ENCODE measurements at places on chromosomes 6 and 20.

DNA sequence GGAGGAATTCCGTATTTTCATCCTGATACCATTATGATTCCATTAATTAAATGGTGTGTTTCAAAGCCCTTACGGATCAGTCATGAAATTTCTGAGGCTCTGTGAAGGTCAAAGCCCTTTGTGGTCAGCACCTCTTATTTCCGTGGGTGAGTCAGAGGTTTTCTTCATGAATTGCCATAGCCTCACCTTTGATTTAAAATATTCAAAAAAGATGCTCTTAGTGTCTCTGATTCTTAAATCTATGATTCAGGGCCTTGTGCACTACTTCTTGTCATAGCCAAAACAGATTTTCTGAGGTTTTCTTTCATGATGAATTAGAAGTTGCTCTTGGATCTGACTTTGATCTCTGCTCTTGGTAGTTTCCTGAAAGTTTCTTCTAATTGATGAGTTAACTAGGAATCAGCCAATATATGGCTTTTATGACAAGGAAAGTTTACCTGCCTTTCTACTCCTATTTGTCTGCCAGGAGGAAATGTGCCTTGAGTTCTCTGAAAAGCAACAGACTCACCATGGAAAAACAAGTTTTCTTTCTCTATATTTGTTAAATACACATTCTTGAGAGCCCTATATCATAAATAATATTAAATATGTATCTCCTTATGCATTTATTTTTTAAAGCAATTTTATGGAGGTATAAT lies 613.0 kb downstream of the UTRN start:
- no peak overlapping the region for H3K4me3 ChIP-seq
- DNase-seq = no peak
- H3K4me1 ChIP-seq = peaks cover 8% of the 10 kb centered on the region
- H3K27me3 ChIP-seq = peaks cover 4% of the 10 kb centered on the region
- H3K36me3 ChIP-seq = peaks cover 2% of the 10 kb centered on the region
- no peak overlapping the region for H3K27ac ChIP-seq

DNA sequence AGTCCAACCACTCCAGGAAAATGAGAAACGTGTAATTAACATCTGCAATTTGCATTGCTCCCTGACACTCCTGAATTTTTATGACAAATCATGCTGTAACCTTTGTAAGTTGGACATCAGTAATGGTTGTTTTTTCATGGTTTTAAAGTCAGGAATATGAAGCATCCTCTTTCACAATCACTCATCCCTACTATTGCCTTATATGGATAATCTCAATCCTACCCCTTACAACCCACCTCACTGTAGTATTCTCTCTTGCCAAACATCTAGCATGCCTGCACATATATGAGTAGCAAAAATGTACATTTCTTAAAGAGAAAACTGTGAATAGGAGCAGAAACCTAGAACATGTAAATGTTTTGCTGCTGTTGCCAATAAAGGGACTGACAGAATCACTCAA lies 729.5 kb downstream of the KIF16B start:
- H3K27me3 ChIP-seq = no peaks in the 10 kb centered on the region
- DNase-seq = no peak
- no peak overlapping the region for H3K27ac ChIP-seq
- peaks cover 2% of the 10 kb centered on the region for H3K4me1 ChIP-seq

- peaks cover 6% of the 10 kb centered on the region for H3K27me3 ChIP-seq
- DNase-seq = peak; percentile 80
- peaks cover 9% of the 10 kb centered on the region for H3K36me3 ChIP-seq
- peaks cover 41% of the 10 kb centered on the region for H3K4me1 ChIP-seq
- H3K4me3 ChIP-seq = peak overlapping the region; percentile 89
These were observed 38.9 kb downstream of the OR2B2 start for GRCh38 chr6:27873021-27873940.

- no peak overlapping the region for H3K27ac ChIP-seq
- no peaks in the 10 kb centered on the region for H3K36me3 ChIP-seq
- H3K4me1 ChIP-seq = no peaks in the 10 kb centered on the region
- H3K4me3 ChIP-seq = no peak overlapping the region
These were observed 120.5 kb upstream of the SULF2 start for GRCh38 chr20:47905628-47906347.

- no peak for DNase-seq
- no peak overlapping the region for H3K4me3 ChIP-seq
- H3K27ac ChIP-seq = no peak overlapping the region
- peaks cover 2% of the 10 kb centered on the region for H3K27me3 ChIP-seq
- no peaks in the 10 kb centered on the region for H3K4me1 ChIP-seq
These were observed 65.0 kb upstream of the SIRPA start for GRCh38 chr20:1830240-1830639.

GRCh38 chr6:147677647-147678046 lies 169.2 kb downstream of the SAMD5 start:
- no peak overlapping the region for H3K4me3 ChIP-seq
- H3K27ac ChIP-seq = no peak overlapping the region
- no peak for DNase-seq
- no peaks in the 10 kb centered on the region for H3K36me3 ChIP-seq
- H3K27me3 ChIP-seq = peaks cover 2% of the 10 kb centered on the region

DNA sequence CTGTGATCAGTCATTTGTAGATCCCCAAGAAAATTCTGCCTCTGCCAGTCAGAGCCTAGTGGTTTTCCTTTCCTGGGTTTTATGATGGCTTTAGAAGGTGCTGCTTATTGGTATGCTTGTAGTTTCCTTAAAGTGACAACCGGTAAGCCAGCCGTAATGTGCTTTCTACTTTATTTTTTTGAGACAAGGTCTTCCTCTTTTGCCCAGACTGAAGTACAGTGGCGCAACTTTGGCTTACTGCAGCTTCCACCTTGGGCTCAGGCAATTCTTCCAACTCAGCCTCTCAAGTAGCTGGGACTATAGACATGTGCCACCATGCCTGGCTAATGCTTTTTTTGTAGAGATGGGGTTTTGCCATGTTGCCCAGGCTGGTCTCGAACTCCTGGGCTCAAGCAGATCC lies 23.5 kb downstream of the MCM8 start:
- H3K27me3 ChIP-seq = no peaks in the 10 kb centered on the region
- H3K4me3 ChIP-seq = no peak overlapping the region
- H3K4me1 ChIP-seq = no peaks in the 10 kb centered on the region
- H3K27ac ChIP-seq = no peak overlapping the region

GRCh38 chr6:61977947-61978346 lies 308.1 kb downstream of the KHDRBS2 start:
- no peak for DNase-seq
- H3K36me3 ChIP-seq = no peaks in the 10 kb centered on the region
- H3K27me3 ChIP-seq = no peaks in the 10 kb centered on the region
- H3K4me1 ChIP-seq = no peaks in the 10 kb centered on the region

GRCh38 chr20:54345301-54345724 lies 130.1 kb upstream of the DOK5 start:
- DNase-seq = no peak
- no peaks in the 10 kb centered on the region for H3K36me3 ChIP-seq
- H3K4me3 ChIP-seq = no peak overlapping the region
- H3K27me3 ChIP-seq = peaks cover 7% of the 10 kb centered on the region
- peaks cover 9% of the 10 kb centered on the region for H3K4me1 ChIP-seq

GRCh38 chr20:16004108-16004854 lies 569.0 kb downstream of the KIF16B start:
- no peak overlapping the region for H3K27ac ChIP-seq
- H3K27me3 ChIP-seq = no peaks in the 10 kb centered on the region
- H3K36me3 ChIP-seq = peaks cover under 1% of the 10 kb centered on the region
- no peaks in the 10 kb centered on the region for H3K4me1 ChIP-seq
- DNase-seq = no peak
- no peak overlapping the region for H3K4me3 ChIP-seq

- peaks cover 4% of the 10 kb centered on the region for H3K27me3 ChIP-seq
- no peak overlapping the region for H3K4me3 ChIP-seq
- no peak for DNase-seq
These were observed 117.0 kb downstream of the PHACTR3 start for GRCh38 chr20:59721386-59721785.

DNA sequence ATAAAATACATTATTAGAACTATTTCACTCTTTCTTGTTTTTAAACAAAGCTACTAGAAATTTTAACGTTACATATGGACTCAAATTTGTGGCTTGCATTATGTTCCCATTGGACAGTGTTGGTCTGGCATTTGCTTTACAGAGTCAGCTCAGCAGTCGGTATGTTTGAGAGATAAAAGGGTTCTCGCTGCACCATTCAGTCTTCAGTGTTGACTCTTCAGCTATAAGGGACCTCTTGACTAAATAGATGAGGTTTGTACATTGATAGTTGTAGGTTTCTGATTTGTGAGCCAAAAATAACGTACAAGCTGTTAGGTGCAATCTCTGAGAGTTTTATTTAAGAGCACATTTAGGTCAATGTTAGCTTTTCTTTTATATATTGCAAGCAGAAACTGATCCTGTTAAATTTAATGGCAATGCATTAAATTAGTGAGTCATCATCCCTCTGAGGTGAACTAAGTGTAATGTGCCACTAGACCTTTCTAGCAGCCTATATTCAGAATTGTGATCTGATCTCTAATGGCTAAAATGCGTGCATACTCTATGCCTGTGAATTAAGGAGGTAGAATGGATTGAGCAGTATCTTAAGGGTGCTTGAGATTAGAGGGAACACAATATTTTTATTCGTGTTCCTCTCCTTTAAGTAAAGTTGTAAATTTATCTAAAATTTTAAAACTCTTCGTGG lies 485.6 kb upstream of the SYNCRIP start:
- no peaks in the 10 kb centered on the region for H3K27me3 ChIP-seq
- H3K27ac ChIP-seq = no peak overlapping the region
- no peak overlapping the region for H3K4me3 ChIP-seq
- DNase-seq = no peak
- H3K36me3 ChIP-seq = no peaks in the 10 kb centered on the region
- H3K4me1 ChIP-seq = no peaks in the 10 kb centered on the region

DNA sequence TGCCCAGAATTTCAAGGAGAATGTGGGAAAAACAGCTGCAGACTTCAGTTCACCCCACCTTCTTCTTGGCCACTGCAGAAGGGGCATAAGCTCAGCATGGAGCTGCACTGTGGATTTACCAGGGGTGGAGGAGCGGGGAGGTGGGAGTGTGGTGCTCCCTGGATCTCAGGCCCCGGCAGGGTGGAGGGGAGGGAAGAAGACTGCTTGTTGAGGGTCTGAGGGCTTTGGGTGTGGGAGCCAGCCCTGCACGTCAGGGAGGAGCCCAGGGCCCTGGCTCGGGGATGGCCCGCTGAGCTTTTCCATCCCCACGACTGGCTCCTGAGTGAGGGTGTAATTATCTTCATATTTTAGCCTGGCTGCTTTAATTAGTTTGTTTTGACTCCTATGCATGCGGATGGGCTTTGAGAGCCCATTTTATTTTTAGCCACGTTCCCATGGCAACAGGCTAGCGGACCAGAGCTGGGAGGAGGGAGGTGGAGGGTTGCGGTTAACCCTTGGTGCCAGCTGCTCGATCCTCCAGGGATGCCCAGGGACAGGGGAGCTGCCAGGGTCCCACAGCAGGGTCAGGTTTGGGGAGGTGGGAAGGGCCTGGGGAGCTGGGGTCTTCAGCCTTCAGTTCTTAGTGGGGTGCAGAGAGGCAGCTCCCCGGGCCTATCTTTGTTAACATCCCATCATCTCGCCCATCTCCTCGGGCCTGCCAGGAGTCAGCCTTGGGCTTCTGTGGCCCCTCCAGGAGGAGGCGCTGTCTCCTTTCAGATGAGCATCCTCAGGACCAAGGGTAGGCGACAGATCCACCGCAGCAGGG lies 68.2 kb downstream of the RAB44 start:
- no peak overlapping the region for H3K4me3 ChIP-seq
- DNase-seq = peak; percentile 87
- H3K36me3 ChIP-seq = no peaks in the 10 kb centered on the region
- no peaks in the 10 kb centered on the region for H3K27me3 ChIP-seq
- no peak overlapping the region for H3K27ac ChIP-seq
- peaks cover 39% of the 10 kb centered on the region for H3K4me1 ChIP-seq

GRCh38 chr6:152642578-152643375 lies 5.6 kb upstream of the SYNE1 start:
- H3K4me3 ChIP-seq = no peak overlapping the region
- H3K36me3 ChIP-seq = no peaks in the 10 kb centered on the region
- no peak overlapping the region for H3K27ac ChIP-seq
- no peaks in the 10 kb centered on the region for H3K4me1 ChIP-seq
- H3K27me3 ChIP-seq = peaks cover 24% of the 10 kb centered on the region

DNA sequence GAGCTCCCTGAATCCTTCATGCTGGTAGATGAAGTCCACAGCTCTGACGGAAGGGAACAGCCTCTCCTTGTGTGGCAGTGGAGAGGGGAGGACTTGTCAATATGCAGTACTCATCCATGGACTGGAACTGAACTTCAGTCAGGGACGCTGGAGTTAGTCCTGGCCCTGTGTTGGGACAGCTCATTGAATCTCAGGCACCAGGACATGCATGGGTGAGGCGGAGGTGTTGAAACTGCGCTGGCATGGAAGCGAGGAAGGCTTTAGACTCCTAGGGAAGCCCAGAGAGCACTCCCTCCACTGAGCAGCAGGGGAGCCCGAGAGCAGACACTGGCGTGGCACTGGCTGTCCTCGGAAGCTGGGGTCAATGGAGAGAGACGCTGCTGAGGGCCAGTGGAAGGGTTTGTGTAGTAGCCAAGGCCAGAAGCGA lies 161.3 kb upstream of the GGTLC1 start:
- H3K4me1 ChIP-seq = peaks cover 8% of the 10 kb centered on the region
- DNase-seq = no peak
- peaks cover 8% of the 10 kb centered on the region for H3K27me3 ChIP-seq
- no peaks in the 10 kb centered on the region for H3K36me3 ChIP-seq

- H3K4me3 ChIP-seq = peak overlapping the region; percentile 67
- H3K27me3 ChIP-seq = no peaks in the 10 kb centered on the region
- peaks cover 10% of the 10 kb centered on the region for H3K36me3 ChIP-seq
- H3K27ac ChIP-seq = peak overlapping the region; percentile 88
These were observed 43.5 kb downstream of the INSM1 start for GRCh38 chr20:20411402-20411801.

DNA sequence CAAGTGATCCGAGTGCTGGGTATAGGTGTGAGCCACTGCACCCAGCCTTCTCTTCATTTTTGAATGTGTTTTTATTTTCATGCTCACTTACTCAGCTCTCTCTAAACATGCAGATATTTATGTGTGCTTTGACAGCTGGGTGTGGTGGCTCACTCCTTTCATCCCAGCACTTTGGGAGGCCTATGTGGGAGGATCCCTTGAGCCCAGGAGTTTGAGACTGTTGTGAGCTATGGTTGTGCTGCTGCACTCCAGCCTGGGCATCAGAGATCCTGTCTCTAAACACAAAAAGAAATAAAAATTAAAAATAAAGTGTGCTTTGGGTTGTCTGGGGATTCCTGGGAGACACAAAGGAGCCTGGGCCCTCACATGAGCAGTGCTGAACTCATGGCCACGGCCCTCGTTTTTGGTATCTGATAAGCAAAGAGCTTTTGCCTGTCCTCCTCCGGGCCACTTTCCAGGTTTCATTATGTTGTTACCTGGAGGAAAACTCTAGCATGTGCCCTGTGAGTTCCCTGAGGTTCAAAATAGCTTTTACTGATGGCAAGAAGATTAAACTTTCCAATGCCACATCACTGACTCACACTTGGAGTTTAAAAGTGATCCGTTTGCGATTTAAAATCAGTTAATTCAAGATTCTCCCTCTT lies 78.5 kb downstream of the CD164 start:
- H3K4me1 ChIP-seq = peaks cover 33% of the 10 kb centered on the region
- H3K36me3 ChIP-seq = no peaks in the 10 kb centered on the region
- DNase-seq = no peak
- no peak overlapping the region for H3K4me3 ChIP-seq
